ENCODE measurements at places on chromosomes 5 and 9.
A peak's percentile ranks its signal among the peaks of the same experiment; 100 is the strongest.

DNA sequence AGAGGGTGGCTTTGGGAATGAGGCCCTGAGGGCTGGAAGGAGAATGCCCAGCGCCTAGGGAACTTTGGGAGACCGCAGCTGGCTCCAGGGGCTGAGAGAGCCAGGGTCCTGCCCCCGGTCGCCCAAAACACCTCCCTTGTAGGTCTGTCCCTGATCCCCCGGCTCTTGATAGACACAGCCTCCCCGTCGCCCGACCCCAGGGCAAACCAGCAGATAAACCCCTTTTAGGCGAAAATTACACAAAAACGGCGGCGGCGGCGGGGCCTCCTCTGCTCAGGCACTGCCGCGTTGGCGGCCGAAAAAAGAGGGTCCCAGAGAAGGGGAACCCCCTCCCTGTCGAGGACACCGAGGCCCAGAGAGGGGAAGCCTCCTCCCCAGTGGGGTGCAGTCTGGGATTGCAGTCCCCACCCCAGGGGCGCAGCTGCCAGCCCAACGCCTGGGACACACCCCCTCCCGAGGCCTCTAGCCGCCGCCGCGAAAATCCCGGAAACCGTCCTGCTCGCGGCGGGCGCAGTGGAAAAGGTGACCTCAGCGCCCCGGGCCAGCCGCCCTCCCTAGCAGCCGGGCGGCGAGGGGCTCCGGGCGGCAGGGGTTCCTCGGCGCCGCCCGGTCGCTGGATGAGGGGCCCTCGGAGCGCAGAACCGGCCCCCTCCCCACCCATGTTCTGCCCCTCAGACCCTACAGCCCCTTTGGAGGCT is 3.1 kb upstream of the BARX1 start:
- DNase-seq = no peak

DNA sequence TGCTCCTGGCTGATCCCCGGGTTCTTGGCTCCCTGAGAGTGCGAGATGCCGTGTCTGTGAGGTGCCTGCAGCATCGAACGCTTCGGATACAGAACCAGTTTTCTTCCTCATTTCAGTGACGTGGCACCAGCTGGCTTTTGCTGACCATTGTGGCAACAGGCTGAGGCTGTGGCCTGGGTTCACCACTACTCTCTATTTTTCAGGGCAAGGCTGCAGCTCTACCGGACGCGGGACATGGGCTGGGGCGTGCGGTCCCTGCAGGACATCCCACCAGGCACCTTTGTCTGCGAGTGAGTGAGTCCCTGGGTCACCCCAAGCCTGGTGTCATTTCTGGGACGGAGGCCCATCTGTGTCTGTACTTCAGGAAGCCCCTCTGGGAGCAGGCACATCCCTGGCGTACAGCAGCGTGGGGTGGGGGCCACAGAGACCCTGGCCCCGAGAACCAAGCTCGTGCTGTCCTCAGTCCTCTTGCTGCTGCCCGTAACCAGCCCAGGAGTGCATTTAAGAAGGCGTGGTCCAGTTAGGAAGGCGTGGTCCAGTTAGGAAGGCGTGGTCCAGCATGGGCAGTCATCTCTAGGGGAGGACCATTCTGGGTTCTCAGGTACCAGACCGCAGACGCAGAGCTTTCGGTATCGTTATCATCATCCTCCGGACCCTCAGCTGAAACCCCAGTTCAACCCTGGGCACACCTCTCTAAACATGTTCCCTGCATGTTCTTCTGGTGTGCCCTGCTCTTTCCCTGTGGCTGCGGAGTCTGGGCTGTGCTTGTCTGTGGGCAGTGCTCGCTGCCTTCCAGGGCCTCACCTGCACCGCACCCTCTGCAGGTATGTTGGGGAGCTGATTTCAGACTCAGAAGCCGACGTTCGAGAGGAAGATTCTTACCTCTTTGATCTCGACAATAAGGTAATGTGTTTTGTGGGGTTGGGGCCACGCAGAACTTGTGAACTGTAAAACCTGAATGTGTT is 60.1 kb upstream of the CACNA1B start:
- DNase-seq = no peak

GRCh38 chr9:137299938-137300337 is 2.1 kb downstream of the NRARP start:
- no peak for DNase-seq

DNA sequence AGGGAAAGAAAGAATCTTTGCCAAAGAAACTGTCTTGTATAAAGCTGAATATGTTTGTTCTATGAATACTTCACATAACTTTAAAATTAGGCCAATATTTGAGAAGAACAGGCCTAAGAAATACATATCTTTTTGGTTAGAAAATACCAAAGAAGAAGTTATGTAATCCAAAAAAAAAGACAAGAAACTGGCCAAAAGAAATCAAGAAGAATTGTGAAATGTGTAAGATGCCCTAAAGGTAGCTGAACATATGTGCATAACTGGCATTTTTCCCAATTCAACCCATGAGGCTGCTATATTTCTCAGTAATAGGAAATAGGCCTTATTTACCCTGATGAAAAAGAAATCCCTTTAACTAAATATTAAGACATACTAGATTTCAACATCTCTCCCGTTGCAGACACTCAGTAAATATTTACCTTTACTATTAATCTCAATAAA is 290.0 kb downstream of the CETN3 start:
- DNase-seq = no peak

DNA sequence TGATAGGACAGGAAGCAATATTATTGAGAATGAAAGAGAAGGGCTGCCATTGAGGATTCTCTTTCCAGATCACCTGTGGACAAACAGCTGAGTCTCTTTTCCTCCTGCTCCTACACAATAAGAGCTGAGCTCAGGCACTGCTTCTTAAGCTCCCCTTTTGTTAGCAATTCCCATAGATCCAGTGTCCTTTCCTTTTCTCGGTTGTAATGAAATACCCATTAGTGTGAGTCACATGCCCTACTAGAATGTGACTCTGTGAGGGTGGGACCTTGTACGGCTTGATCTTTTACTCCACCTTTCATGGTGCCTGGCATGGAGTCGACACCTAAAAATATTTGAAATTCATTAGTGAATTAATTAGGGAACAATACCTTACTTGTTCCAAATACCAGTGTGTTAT is 269.2 kb downstream of the NR3C1 start:
- no peak for DNase-seq

DNA sequence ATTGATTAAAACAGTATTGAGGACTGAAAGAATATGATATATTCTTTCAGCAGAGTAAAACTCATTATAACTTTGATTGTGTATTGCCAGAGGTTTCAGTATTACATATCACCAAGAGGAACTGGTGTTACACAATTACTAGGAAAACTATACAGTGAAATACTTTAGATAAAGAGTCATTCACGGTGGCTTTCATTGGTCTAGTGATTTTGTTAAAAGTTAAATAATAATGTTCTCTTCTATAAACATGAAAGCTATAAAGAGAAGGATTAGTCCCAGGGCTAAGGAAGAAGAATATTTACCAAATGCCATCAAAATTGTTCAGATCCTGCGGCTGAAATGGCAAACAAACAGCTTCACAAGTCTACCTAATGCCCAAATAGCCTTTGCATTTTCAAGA is 306.2 kb downstream of the SEMA5A start:
- DNase-seq = no peak

- DNase-seq = peak; percentile 75
These were observed 84.0 kb downstream of the HSD17B3 start for GRCh38 chr9:96217754-96218693.

DNA sequence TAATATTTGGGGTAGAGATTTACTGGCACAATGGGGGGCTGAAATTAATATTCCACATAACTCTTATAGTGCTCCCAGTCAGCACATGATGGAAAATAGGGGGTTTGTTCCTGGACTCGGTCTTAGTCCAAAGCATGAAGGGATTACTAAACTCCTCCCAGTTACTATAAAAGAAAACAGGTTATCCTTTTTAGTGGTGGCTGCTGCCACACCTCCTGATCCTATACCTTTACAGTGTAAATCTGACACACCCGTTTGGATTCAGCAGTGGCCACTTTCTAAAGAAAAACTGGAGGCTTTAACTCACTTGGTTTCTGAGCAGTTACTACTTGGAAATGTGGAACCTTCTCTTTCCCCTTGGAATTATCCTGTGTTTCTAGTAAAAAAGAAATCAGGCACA is 572.9 kb upstream of the PTGER4 start:
- DNase-seq = no peak

DNA sequence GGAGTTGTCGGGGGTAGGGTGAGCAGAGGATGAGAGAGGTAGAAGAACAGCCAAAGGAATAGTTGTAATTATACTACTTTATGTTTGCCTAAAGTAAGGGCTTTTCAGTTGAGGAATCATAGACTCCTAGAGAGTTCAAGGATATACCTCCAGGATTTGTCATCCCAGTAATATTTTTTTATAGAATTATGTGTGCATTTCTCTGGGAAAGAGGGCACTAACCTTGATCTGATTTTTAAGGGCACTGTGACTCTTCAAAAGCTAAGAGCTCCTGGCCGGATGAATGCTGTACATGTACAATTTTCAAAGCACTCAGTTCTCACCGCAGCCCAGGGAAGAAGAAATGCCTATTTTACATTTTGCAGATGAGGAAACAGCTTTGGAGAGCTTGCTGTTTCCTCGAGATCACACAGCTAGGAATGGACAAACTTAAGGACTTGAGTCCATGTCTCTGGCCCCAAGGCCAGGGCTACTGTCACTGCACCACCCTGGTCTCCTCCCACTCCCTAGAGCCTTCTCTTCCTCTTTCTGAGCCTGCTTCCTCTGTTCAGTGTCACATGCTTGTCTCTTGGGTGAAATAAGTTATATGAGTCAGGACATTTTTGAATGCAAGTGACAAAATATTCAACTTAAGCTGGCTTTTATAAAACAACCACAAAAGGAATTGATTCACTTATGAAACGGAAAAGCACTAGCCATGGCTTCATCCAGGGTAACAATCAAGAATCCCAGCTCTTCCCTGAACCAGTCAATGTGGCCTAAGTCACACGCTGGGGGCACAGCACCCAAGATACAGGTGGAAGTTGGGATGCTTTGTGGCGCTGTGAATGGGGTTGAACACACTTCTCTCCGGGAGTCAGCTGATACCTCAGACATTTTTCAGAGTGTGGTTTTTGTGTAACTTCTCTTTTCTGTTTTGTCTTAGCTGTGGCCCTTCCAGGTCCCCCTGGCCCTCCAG is 45.7 kb upstream of the TGFBR1 start:
- no peak for DNase-seq

- no peak for DNase-seq
These were observed 68.9 kb upstream of the GOLM1 start for GRCh38 chr9:86168256-86168655.

GRCh38 chr5:71483355-71483754 is 27.9 kb downstream of the BDP1 start:
- DNase-seq = no peak

DNA sequence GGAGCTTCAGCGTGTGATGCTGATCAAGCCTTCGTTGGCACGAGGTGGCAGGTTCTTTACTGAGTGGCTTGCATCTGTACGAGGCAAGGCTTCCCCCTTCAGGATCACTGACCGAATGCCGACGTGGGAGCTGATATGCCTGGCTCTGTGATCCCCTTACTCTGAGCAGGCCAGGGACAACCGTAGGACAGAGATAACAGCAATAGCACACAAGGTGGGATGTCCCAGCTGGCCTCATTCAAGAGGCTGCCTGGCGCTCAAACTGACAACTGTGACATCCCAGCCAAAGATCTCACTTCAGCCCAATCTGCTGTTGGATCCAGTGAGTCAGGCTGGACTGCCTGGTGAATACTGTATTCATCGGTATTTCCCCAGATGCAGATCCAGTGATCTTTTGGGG is 199.4 kb upstream of the PANK3 start:
- DNase-seq = no peak

DNA sequence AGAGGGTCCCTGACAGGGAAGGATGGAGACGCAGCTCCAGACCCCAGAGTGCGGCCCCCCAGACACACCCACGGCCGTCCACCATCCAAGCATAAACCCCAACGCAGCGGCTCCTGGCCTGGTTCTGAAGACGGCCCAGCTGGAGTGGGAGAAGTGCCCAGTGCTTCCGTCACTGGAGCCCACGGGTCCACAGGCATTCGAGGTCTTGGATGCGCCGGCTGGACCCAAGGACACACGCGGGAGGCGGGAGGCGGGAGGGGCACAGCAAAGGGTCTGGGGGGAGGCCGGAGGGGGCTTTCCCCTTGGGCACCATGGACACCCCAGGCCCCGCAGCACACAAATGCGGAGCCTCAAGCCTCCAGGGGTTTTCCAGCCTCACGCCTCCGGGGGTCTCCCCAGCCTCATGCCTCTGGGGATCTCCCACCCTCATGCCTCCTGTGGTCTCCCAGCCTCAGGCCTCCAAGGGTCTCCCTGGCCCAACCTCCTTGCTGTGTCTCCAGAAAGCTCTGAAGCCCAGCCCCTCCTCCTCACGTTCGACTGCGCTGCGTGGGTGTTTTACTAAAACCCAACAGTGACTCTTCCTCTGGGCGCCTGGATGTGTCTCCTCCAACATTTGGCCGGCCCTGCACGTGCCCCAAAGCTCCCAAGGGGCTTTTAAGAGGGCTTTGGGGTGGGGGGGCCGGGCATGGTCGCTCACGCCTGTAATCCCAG is 15.2 kb downstream of the EXD3 start:
- DNase-seq = no peak

DNA sequence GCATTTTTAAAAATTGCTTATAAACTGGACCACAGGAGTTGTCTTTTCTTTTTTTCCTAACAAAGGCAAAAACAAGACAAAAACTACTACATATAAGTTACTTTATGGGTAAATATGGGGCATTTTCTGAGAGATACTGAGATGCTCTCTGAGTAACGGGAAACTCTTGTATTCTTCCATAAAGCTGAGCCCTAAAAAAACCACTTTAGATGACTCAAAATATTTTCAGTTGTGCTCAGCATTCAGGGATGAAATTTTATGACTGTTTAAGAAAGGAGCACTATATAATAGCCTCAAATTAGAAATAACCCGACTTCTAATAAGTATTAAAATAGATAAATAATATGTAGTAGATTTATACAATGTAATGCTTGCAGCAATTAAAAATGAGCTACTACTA is 644.5 kb downstream of the KCTD16 start:
- DNase-seq = no peak

GRCh38 chr9:81492710-81493447 is 196.5 kb downstream of the TLE1 start:
- no peak for DNase-seq

DNA sequence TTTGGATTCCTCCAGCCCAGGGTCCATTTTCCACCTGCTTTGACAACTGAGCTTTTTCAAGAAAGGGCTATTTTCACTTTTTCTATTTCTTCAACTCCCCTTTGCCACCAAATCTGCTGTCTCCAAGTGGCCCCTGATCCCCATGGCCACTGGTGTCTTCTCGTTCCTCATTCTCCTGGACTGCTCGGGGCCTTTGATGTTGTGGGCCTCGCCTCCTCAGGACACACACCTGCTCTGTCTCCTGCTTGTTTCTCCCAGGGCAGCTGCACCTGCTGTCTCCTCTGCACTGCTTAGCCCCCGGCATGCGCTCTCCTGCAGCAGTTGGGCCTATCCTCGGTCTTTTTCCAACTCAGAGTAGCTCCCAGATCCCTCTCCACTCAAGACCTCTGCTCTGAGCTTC is 16.3 kb upstream of the NANS start:
- no peak for DNase-seq

- no peak for DNase-seq
These were observed 25.9 kb downstream of the UGCG start for GRCh38 chr9:111922324-111923013.

- DNase-seq = no peak
These were observed 21.1 kb downstream of the PDE8B start for GRCh38 chr5:77231471-77232138.

- no peak for DNase-seq
These were observed 141.9 kb upstream of the ANKRD55 start for GRCh38 chr5:56375011-56375410.

GRCh38 chr5:2750758-2751464 is 566 bp downstream of the IRX2 start:
- DNase-seq = no peak

- DNase-seq = no peak
These were observed 60.6 kb upstream of the FNIP1 start for GRCh38 chr5:131857388-131857787.

GRCh38 chr5:42109006-42109572 is 184.0 kb downstream of the FBXO4 start:
- no peak for DNase-seq
